SIG-M5 (cell line): ENCODE measurements at places on chromosomes 3 and 15.

GRCh38 chr3:48406443-48407431, 23.1 kb downstream of the PLXNB1 start:
- no peak for DNase-seq

DNA sequence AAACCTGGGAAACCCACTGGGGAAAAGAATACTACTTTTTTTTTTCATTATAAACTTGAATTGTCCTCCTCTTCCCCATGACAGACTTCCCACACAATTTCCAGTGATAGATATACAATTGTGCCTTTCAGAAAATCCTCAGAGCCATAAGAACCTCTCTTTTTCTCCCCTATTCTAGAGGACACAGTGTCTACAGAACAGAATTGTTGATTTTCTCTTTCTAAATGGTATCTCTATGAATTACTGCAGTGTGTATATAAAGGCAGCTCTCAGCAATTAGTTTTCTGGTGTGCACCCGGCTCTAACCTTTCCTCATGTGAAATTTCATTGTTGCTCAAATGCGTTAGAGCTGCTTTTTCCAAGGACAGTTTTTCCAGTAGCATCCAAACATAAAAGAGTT, 430.1 kb downstream of the TUSC7 start:
- no peak for DNase-seq

DNA sequence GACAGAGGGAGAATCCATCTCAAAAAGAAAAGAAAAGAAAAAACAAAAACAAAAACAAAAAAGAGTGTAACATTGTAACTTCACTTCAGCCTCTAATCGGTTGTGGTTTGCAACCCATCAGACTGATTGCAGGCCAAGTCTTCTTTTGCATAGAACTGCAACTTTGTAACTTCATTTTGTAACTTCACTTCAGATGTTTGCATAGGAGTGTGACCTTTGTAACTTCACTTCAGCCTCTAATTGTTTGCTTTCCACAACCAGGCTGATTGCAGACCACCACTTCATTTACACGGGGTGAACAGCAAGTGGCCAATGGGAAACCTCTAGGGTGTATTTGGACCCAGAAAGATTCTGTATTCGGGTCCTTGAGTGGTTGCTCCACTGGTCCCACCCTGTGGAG, 79.1 kb upstream of the CHMP2B start:
- no peak for DNase-seq

DNA sequence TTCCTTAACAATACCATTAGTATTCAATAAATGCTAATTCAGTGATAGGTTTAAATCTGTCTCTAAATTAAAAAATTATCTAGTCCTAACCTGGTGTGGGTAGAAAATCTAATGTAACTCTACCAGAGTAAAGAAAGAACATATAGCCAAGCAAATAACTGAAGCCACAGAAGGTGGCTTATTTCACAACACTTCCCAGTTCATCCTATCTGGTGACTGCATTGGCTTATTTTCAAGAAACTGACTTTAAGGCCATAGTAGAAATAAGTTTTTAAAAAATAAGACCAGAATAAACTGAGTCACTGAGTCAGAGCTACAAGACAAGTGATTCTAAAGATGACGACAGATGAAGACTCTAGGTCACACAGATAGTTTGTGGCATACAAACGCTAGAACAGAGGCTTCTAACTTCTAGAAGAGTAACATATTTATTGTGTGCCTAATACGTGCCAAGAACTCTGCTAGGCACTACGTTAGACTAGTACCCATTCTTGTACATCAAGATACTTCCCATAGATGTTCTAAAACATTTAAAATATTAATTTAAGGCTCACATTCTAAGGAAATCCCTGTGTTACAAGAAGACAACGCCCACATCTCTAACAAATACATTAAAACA, 25.9 kb downstream of the TMCC1 start:
- no peak for DNase-seq

DNA sequence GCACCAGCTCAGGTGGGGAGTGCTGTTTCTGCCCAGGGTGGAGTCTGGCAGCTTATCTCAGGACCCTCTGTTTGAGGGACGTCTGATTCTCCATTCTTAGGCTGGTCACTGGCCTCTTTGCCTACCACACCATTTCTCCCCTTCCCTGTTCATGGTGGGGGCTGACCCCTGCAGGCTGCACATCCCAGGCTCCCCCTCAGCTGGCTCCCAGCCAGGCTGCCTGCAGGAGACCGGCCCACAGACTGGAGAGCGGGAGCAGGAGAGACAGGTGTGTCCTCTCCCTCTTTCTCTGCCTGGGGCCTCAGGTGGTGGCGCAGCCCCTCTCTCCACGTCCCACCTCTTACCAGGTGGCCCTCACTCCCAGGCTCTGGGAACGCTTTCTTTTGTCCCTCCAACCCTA, 60.8 kb downstream of the RAB11A start:
- no peak for DNase-seq
